Aorta (tissue), 5 donors: ENCODE measurements at places on chromosomes 2 and 18. TPM values are rescaled to one million over a fixed set of nuclear protein-coding genes. Genes with fewer than 3 reads are reported as not detected.

DNA sequence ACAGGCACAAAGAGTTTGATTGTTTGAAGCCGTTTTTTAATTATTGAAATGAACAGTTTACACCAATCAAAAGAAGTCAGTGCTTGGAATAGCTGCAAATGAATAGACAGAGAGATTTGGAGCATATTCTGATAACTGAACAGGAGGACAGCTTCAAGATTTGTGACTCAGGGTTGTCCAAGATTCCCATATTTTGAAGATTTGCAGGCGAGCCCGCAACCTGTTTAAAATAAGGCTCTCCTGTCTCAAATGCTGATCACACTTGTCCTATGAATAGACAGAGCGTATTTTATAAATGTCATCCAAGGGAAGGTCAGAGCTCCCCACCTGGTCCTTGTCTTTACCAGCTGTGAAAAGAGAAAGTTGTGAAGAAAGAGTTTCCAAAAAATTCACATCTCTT, 198.7 kb downstream of the RNF144A start:
- H3K4me3 ChIP-seq, result no peak overlapping the region
- no peak overlapping the region for H3K27ac ChIP-seq

DNA sequence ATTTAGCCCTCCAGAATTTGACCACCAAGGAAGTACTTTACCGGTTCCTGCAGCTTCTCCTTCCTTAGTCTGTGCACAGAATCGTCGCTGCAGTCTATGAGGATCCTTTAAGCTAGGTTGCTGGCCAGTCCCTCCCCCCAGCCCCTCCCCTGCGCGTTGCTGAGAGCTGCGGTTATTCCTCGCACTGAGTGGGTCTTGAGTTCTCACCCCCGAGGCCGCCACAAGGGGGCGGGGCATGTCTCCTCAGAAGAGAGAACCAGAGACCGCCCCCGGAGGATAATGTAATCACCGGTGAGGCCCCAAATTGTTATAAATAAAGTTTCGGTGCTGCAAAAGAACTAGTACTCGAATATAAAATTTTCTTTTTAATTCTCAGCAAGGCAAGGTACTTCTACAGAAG, 1184.9 kb upstream of the CDH2 start:
- no peaks in the 10 kb centered on the region for H3K27me3 ChIP-seq
- no peaks in the 10 kb centered on the region for H3K36me3 ChIP-seq
- no peak overlapping the region for H3K27ac ChIP-seq
- no peak for DNase-seq

DNA sequence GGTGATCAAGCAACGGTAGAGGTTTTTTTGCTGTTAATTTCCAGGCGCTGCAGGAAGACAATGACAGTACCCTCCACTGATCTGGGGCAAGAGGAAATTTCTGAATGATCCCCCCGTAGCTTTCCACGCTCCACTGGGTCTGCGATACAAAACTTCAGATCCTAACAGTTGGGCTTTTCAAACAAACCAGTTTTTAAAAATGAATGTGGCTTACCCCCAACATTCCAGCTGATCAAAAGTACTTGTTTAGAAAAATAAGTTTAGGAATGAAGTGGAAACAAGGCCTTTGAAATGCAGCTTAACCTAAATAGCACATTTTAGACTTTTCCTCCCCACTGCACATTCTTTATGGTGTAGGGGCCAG, 5.7 kb downstream of the ZFP36L2 start:
- H3K4me1 ChIP-seq, result no peaks in the 10 kb centered on the region
- no peak for DNase-seq
- H3K36me3 ChIP-seq, result no peaks in the 10 kb centered on the region
- no peaks in the 10 kb centered on the region for H3K27me3 ChIP-seq

DNA sequence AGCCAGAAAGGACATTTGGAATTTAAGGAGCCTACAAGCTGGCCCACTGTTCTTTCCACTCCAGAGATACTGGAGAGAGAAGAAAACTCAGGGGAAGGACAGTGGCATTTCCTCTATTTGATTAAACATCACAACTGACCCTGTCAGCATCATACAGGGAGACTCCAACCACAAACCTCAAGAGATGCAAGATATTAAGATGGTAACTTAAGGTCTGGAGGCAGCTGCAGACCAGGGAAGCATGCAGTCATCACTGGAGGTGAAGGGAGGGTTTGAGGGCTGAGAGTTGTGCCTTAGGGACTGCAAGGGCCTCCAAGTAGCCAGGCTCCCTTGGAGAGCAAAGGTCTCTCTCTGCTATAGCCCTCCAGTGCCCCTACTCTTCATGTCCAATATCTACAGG, 67.4 kb downstream of the RNF152 start:
- H3K27me3 ChIP-seq, result no peaks in the 10 kb centered on the region
- no peak overlapping the region for H3K27ac ChIP-seq
- no peak overlapping the region for H3K4me3 ChIP-seq
- DNase-seq, result no peak
- H3K4me1 ChIP-seq, result no peaks in the 10 kb centered on the region

TPO gene
- total RNA-seq, result 6.6 TPM

DCC gene
- total RNA-seq, result 0.78 TPM

LANCL1 gene
- 33.3 TPM for total RNA-seq
